T-cell (primary cell): ENCODE measurements at places on chromosomes 7 and 10. TPM values are rescaled to one million over a fixed set of nuclear protein-coding genes. Genes with fewer than 3 reads are reported as not detected.

GRCh38 chr7:78473021-78473420 lies 674.4 kb downstream of the PHTF2 start:
- H3K27ac ChIP-seq, result no peak overlapping the region
- no peaks in the 10 kb centered on the region for H3K4me1 ChIP-seq
- no peak for DNase-seq
- H3K27me3 ChIP-seq, result no peaks in the 10 kb centered on the region

GRCh38 chr7:101474178-101474577 lies 111.5 kb downstream of the COL26A1 start:
- H3K27me3 ChIP-seq, result peaks cover 5% of the 10 kb centered on the region
- no peak overlapping the region for H3K27ac ChIP-seq
- no peak overlapping the region for H3K4me3 ChIP-seq
- H3K36me3 ChIP-seq, result no peaks in the 10 kb centered on the region
- H3K4me1 ChIP-seq, result no peaks in the 10 kb centered on the region

DNA sequence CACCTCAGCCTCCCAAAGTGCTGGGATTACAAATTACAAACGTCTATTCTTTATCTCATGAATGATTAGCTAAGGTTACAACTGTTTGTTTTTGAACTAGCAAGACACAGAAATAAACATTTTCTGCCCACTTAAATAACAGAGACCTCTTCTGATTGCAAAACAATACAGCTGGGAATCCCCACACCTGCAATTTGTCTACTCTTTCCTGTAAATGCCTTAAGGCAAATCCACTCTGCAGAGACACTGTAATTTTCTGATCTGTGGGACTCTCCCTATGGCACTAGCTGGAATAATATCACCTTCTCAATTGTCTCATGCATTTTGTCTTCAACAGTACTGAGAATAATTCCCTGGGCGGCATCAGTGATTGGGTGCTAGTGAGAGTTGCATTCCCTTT lies 149.3 kb upstream of the FAM3C start:
- no peaks in the 10 kb centered on the region for H3K36me3 ChIP-seq
- no peak overlapping the region for H3K27ac ChIP-seq
- no peak overlapping the region for H3K4me3 ChIP-seq

The HKDC1 gene
- 6.5 TPM for total RNA-seq

GRCh38 chr10:74432841-74433594 lies 282.0 kb downstream of the ADK start:
- no peaks in the 10 kb centered on the region for H3K27me3 ChIP-seq
- no peaks in the 10 kb centered on the region for H3K36me3 ChIP-seq
- no peaks in the 10 kb centered on the region for H3K4me1 ChIP-seq
- H3K4me3 ChIP-seq, result no peak overlapping the region
- H3K27ac ChIP-seq, result no peak overlapping the region
- DNase-seq, result no peak

GRCh38 chr10:78351283-78351682 lies 317.6 kb downstream of the RPS24 start:
- no peak overlapping the region for H3K4me3 ChIP-seq
- no peaks in the 10 kb centered on the region for H3K36me3 ChIP-seq
- no peaks in the 10 kb centered on the region for H3K4me1 ChIP-seq
- H3K27me3 ChIP-seq, result peaks cover 17% of the 10 kb centered on the region
